Renal pelvis (tissue), 12 donors: ENCODE measurements at places on chromosomes 6 and 20.

- DNase-seq, result no peak
Measured at GRCh38 chr6:21423106-21423854, 170.3 kb upstream of the SOX4 start.

DNA sequence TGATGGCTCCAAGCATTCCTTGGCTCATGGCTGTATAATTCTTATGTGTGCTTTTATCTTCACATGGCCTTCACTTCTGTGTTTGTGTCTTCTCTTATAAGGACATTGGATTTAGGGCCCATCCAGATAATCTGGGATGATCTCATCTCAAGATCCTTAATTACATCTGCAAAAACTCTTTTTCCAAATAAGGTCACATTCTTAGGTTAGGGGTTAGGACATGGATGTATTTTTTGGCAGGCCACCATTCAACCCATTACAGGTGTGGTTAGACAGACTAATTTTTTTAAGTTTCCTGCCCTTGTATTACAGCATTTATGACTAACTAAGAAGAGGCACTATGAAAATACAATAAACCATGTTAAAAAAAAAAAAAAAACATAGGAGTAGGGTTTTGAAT, 254.0 kb downstream of the TPBG start:
- DNase-seq, result no peak

GRCh38 chr6:36765190-36765589, 67.6 kb downstream of the RAB44 start:
- no peak for DNase-seq

DNA sequence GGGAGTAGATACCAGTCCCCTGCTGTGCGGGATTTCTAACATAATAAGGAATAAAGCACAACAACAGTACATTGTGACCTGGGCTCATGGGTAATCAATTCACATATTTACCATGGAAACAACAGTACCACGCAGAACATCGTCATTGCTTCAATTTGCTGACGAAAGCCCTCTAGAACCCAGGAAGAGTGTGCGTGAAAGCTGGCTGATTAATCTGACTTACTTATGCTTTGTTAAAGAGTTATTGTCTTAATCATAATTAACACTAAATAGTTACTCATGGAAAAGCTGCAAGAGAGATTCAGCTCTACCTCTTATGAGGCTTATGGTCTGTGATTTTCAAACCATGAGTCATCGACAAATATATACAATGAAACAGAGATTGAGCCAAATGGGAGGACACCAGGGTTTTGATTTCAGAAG, 644.3 kb upstream of the AGPAT4 start:
- no peak for DNase-seq
